Sciatic nerve (tissue), 2 donors: ENCODE measurements at places on chromosomes 3 and 15. TPM values are rescaled to one million over a fixed set of nuclear protein-coding genes. Genes with fewer than 3 reads are reported as not detected.

- DNase-seq, result no peak
These were observed 6.5 kb downstream of the GPR160 start for GRCh38 chr3:170044271-170044670.

GRCh38 chr15:101137312-101137940, 114.4 kb downstream of the CHSY1 start:
- DNase-seq, result no peak

- no peak for DNase-seq
These were observed 44.2 kb downstream of the MKRN2 start for GRCh38 chr3:12601072-12601471.

GRCh38 chr15:75596703-75597345, 17.7 kb upstream of the PTPN9 start:
- DNase-seq, result no peak

POTEB gene
- not detected for total RNA-seq

- DNase-seq, result no peak
These were observed 30.5 kb upstream of the TCF12 start for GRCh38 chr15:56887782-56888438.

GRCh38 chr3:72474775-72475174, 373.5 kb downstream of the SHQ1 start:
- DNase-seq, result no peak

DNA sequence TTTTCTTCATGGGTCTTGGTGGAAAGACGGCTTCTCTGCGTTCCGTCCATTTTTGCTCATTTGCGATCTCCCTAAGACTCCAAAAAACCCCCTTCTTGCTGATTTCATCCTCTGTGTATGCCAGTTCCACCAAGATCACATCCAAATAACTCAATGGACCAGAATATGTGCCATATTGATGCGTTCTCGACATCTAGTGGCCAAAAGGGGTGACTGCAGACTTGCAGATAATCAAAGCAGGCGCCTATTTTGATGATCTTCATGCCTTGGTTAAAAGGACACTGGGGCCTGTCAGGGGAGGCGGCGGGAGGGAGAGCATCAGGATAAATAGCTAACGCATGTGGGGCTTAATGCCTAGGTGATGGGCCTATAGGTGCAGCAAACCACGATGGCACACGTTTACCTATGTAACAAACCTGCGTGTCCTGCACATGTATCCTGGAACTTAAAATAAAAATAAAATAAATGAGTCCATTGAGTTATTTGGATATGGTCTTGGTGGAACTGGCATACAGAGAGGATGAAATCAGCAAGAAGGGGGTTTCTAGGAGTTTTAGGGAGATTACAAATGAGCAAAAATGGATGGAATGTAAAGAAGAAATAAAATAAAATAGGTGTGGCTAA, 104.2 kb upstream of the RAD18 start:
- DNase-seq, result peak; percentile 69

- no peak for DNase-seq
These were observed 20.3 kb upstream of the UACA start for GRCh38 chr15:70783610-70784022.

DNA sequence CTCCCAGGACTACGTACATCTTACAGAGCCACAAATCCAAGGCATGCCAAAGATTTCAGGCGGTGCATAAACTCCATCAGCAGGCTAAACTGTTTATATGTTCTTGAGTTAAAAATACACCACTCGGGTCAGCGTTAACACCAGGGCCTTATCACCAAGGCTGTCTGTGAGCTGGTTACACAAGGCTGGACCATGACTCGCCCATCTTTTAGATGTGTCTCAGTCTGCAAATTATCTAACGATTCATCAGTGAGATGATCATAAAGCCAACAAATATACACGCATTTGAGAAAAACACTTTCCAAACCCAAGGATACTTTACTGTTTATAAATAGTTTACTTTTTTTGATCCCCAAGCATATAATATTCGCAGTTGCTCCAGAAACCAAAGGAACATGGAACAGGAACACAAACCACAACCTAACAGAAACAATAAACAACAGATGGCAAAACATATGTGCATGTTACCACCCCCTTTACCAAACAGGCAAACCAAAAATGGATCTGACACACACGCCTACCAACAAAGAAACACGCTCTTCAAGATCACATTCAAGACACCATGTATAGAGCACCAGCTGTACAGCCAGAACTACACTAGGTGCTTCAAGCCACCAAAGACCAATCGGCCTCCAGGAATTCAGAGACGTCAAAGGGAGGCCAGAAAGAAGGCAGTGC, 15.4 kb downstream of the LRIG1 start:
- DNase-seq, result no peak

- DNase-seq, result no peak
These were observed 16.7 kb downstream of the WWTR1 start for GRCh38 chr3:149640976-149641728.

HRG gene
- not detected for total RNA-seq

DNA sequence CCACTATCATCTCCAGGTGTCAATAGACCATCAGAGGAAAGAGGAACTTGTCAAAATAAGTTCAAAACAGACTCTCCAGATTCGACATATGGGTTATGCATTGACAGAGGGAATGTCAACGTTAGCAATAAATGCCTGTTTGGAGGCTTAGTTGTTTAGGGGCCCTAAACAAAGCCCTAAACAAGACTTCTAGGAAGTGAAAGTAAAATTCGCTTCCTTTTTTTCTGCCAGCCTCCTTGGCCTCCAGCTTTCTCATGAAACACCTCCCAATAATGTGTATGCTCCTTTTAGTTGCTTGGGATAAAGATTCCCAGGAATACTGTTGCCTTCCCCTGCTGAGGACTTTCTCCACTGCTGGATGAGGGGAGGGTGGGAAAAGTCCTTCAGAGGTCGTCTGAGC, 70.9 kb upstream of the ARNT2 start:
- no peak for DNase-seq

DNA sequence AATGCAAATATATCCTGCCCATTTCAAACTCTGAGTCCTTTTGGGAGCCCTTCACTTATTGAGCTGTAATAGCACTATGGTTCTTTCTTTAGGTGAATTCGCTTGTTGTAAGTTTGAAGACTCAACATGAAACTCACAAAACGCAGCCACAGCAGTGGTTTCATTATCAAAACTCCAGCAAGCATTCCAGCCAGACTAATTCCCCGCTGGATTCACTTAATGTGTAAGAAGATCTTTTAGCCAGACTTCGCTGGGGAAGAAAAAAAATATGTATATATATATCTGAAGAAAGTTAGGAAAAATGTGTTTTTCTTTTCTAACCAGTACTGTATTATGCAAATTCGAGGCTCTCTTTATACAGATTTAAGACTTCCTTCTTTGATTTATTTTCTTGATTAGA, 241.1 kb downstream of the WNT5A start:
- DNase-seq, result no peak

DNA sequence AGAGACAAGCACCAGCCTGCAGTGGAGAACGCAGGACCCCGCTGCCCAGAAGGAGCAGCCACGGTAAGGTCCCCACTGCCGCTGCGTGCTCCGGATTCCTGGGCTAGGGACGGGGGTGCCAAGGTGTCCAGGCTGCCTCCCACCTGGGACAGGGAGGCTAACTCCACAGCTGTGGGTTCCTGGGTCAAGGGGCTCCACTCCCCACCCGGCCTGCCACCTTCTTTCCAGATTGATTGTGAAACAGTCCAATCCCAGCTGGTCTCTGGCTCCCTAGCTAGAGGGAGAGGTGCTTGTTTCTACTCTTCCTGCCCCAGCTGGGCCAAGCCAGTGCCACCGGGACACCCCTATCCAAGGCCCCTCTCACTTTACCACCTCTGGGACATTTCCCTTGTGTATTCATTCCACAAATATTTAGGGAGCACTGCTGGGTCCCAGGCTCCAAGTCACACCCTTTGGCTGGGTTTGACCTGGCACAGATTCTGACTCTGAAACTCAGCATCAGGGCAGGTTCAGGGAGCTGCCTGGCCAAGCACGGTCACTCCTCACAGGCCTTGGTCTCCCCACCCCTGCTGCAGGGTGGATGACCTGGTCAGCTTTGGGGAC, 1.9 kb downstream of the PAK6 start:
- DNase-seq, result peak; percentile 50

DNA sequence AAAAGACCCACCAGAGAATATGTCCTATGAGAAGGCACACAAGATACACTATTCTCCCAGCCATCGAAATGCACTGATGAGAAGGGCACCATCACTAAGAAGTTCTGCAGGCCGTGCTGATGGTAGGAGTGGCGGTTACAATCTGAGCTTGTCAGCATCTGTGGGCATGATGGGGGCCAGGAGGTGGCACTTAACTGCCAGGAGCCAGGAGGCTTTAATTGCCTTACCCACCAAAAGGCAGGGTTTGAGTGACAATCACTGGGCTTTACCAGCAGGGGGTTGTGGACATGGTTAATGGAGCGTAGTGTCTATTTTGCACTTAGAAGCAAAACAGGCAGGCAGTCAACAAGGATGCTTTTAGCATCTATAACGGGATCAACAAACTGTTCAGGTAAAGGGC, 16.0 kb upstream of the SQOR start:
- DNase-seq, result no peak

DNA sequence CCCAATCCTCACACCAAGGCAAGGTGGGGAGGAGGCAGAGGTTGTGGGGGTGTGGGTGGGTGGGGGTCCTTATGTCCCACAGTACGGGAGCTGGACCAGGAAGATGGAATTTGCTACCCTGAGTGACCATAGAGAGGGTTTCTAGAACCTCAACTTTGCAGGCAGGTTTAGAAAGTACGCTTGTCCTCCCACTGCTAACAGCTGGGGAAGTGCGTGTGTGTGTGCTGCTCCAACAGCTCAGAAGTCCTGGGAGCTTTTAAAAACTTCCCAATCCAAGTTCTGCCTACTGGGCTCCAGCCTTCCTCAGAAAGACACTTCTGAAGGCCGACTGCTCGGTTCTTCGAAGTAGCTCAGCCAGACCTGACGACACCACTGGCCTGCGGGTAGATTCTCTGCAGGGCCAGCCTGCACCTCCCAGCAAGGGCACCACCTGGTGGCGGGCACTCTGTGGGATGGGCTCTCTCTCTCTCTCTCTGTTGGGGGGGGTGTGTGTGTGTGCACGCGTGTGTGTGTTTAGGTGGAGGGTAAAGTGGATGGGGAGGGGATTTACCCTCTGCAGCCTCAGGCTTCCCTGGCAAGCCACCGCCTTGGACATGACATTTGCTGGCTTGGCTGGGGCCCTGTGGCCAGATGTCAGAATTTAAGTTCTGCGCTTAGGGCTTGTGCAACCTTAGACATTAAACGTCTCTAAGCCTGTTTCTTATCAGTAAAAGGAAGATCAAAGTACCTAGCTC, 15.6 kb downstream of the TMEM158 start:
- DNase-seq, result peak; percentile 91

COPG1 gene
- 111 TPM for total RNA-seq

RTP1 gene
- total RNA-seq, result not detected

DNA sequence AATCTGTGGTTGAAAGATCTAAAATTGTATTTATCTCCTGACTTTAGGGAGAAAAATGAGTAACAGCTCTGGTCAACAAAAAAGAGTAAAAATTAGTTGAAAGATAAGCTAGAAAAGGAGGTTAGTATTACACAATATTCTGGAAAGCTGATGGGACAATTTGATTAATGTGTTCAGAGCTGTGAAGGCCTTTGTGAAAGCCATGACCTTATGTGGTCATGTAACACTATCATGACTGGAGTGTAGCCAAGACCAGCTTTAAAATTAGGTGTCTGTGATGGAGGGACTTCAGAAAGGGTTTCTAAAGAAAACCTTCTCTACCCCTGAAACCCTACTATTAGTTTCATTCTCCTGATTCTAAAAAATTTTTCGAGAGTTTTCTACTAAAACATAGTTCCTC, 127.2 kb downstream of the NFKBIZ start:
- no peak for DNase-seq

DNA sequence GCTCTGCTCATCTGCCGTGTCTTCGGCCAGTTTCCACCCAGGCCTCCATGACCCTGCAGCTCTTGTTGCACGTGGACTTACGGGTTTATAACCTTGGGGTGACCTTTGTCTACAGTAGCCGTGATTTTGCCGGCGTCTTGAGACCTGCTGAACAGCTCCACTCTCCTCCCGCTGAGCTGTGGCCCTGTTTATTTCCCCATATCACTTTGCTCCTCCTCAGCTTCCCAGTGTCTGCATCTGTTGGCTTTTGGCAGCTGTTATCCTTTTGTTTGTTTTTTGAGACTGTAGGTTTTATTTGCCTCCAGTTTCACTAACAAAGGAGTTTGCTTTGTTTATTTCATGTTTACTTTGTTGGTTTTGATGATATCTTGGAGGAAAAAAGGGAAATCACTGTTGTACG, 29.3 kb upstream of the SLC28A1 start:
- no peak for DNase-seq

DNA sequence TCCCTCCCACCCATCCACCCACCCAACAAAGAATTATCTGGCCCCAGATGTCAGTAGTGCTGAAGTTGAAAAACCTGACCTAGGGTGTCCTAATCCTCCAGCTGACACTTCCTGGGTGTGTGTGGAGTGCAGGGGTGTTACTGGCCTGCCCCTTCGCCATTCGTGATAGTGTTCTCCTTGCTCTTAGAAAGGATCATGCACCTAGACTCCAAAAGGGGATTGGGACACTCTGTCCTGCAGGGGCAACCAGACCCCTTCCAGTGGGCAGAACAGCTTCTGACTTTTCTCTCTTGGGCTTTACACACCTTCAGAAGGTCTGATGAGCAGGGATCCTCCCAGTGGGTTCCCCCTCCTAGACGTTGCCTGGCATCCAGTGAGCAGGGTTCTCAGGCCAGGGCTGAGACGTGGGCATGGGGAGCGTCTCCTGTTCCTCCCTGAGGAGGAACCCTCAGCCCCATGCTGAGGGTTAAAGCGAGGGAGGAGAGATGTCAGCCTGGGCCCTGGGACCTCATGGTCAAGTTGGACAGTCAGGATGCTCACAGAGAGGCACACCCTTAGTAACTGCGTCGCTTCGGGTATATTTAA, 75.0 kb downstream of the AAGAB start:
- DNase-seq, result peak; percentile 38

DNA sequence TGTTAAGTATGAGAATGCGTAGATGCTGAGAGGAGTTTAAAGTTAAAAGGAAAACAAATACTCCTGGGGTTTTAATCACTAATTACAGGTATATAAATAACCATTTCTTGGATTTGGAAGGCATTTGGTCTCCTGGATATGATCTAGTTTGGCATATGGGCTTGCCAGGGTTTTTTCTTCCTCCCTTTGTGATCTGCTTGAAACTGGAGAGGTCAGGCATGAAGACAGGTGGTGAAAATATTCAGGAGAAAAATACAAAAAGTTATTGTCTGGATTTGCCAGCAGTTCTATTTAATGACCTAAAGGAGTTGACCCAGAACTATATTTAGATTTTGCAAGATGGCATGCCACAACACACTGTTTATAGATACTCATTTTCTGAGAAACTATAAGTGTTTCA, 136.3 kb downstream of the DIPK2A start:
- DNase-seq, result no peak

DNA sequence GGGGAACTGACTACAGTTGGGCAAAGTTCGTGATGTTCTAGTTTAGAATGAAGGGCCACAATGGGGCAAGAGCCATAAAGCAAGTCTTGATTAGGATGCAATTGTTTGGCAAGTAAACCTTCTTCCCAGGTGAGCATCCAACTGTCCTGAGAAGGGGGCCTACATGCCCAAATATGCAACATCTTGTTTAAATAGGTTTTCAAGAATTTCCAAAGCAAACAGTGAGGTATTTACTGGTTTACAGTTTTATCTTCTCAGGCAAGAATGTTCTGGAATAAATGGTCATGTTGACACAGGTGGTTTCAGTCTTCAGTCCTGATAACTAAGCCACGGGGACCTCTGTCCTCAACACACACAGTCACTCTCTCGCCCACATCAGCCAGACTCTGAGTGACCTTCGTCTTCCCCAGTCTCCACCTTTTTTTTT, 90.3 kb upstream of the FAM174B start:
- no peak for DNase-seq

RBP2 gene
- total RNA-seq, result not detected

- no peak for DNase-seq
These were observed 55.9 kb upstream of the OSBPL11 start for GRCh38 chr3:125651244-125651643.
